Thyroid gland (tissue), 4 donors: ENCODE measurements at places on chromosomes 6 and 20. TPM values are rescaled to one million over a fixed set of nuclear protein-coding genes. Genes with fewer than 3 reads are reported as not detected.

KIF13A gene
- total RNA-seq: 58.3 TPM

SHLD1 gene
- total RNA-seq: 4.0 TPM

CMTR1 gene
- total RNA-seq: 34.0 TPM

MCHR2 gene
- not detected for total RNA-seq

MYMX gene
- total RNA-seq: not detected

GHRH gene
- not detected for total RNA-seq

ARMC2 gene
- total RNA-seq: 7.1 TPM

CDKAL1 gene
- 27.0 TPM for total RNA-seq
